ENCODE measurements at places on chromosomes 6 and 20.

DNA sequence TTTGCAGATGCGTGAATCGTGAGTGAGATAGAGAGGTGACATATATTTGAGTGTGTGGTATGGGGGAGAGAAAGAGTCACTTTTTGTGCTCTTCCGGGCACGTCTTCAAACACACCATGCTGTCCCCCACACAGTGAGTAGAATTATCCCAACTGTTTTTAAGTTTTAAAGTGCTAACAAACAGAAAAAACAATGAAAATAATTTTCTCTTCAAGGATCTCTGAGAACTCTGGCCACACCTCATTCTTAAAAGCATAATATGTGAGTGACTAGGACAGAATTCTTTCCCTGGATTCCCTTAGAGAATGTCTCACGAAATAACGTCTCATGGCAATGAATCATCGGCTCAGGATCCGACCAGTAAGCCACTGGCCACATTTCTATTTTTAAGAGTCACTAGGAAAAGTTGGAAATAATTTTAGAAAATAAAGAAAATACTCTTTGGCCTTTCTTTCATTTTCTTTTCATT, 235.7 kb upstream of the ZNF217 start:
- H3K4me1 ChIP-seq, result peaks cover 45% of the 10 kb centered on the region
- no peaks in the 10 kb centered on the region for H3K36me3 ChIP-seq
- peak overlapping the region; percentile 51 for H3K27ac ChIP-seq
- no peaks in the 10 kb centered on the region for H3K27me3 ChIP-seq
- H3K4me3 ChIP-seq, result peak overlapping the region; percentile 54
- no peak for DNase-seq

DNA sequence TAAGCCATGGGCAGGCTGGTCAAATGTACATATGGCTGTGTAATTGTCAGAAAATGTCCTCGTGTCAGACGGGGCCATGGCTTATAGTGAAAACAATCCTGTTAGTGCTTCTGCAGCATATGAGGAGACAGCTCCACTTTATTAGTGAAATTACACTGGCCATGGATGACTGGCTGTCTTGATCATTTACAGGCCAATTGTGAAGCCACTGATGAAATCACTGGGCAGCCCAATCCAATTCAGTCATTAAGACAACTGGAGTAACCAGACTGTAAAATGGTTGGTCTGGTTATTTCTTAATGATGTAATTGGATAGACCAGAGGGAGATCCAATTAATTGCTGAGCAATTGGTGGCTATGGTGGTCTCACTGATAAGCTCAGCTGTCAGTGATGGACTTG, 749.5 kb downstream of the KIF16B start:
- H3K27ac ChIP-seq, result no peak overlapping the region
- no peaks in the 10 kb centered on the region for H3K27me3 ChIP-seq

GRCh38 chr6:112114577-112115223, 27.3 kb downstream of the FAM229B start:
- H3K36me3 ChIP-seq, result no peaks in the 10 kb centered on the region
- DNase-seq, result no peak
- H3K4me1 ChIP-seq, result no peaks in the 10 kb centered on the region
- H3K27me3 ChIP-seq, result no peaks in the 10 kb centered on the region
- no peak overlapping the region for H3K27ac ChIP-seq

DNA sequence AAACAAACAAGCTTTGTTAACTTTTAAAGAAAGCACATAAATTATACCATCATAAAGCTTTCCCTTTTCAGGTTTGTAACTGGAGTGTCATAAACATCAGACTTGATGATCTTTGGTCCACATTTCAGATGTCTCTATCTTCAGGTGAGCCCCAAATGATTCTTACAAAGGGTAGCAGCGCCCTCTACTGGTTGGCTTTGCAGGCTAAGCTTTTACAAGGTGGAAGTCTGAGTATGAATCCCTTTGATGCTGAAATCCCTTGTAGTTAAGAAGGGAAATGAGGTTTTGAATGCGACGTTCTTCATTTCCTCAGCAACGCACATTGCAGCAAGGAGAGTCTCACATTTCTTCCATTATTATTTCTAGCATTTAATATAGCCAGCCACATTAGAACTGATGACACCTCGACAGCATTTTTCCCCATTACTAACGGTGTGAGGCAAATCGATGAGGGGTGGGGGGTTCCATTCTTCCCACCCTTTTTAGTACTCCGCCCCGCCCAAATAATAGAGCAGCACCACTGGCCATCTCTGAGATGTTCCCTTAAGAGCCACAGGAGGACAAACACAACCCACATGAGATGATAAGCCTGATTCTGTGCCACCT, 126.3 kb upstream of the NT5E start:
- H3K4me1 ChIP-seq, result no peaks in the 10 kb centered on the region
- H3K27me3 ChIP-seq, result no peaks in the 10 kb centered on the region
- peak; percentile 47 for DNase-seq
